DMS79 (cell line): ENCODE measurements at places on chromosomes 2 and 18.

GRCh38 chr2:179311101-179311500 is 46.5 kb upstream of the SESTD1 start:
- DNase-seq: no peak

DNA sequence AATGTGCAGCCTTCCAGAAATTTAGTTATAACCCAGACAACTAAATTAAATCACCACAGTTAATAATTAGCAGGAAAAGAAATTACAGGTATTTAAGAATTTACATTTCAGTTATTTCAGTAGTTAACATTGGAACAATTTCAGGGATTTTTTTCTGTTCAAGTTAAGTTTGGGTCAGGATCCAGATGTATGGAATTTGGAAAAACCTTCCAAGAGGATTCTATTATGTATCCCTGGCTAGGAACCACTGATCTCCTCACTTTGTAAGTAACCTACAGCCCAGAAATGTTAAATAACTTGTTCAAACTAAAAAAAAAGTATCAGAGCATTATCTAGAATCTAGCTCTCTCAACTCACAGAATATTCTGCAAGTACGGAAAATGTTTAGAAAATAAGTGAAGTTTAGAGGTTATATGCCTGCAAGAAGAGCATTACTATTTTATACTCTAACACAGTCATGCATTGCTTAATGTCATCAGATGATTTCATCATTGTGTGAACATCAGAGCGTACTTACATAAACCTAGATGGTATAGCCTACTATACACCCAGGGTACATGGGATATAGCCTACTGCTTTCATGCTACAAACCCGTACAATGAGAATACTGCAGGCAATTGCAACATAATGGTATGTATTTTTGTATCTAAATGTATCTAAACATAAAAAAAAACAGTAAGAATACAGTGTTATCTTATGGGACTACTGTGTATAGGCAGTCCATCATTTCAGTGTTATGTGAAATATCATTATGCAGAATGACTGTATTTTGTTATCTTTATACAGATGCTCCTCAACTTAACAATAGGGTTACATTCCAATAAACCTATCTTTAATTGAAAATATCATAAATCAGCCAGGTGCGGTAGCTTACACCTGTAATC is 6.1 kb downstream of the NCKAP1 start:
- DNase-seq: no peak

DNA sequence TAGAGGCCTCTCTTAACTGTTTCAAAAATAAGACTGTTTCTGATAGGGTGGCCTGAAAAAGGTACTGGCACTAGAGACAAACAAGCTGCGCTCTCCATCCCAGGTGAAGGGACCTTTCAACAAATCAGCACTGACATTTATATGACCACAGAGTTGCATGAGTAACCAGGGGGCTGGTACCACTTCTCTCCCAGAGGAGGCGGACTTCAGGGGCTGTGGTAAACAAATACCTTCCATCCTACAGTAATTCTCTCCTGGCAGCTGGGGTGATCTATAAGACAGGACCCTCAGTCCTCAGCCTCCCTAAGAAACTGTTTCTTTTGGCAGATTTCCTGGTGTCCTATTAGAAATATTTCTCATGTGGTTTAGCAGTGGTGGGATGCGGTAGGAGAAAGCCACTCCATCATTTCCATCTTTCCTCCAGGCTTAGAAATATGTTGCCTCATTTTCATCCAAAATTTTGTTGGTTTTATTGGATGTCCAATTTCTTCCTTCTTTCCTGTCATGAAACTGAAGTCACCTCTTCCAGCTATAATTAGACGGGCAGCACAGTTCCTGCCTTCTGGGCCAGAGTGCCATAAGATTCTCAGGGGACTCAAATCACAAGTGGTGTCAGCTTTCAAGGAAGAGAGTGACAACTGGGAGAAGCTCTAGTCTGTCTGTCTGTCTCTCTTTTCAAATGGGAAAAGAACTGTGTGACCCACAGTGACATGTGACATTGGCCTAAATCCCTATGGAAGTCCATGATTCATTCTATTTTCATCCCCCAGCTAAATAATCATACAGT is 96.4 kb downstream of the CYRIA start:
- no peak for DNase-seq

DNA sequence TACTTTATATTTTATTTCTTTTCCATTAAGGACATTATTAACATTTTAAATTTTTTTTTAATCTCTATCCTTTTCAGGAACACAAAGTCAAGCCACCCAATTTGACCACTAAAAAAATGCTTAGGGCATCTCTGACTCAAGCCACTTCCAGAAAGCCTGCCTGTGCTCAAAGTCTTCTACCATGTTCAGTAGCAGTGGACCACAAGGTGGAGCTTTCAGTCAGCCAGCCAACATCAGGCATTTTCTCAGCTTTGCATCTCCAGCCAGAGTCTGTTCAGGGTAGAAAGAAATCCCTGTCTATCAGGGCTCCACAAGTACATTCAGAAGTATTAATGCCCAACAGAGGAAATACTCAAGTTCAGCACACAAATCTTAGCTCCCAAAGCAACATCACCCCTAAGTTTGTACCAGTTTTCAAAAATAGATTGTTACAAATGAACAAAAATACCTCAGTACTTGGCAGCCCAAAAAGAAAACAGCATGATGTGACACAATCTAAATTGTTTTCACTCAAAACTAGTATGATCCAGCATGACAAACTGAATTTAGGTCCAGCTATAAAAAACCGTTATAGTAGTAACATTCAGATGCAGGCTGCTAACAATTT is 37.6 kb downstream of the C18orf63 start:
- no peak for DNase-seq
